ENCODE measurements at places on chromosomes 6 and 20. TPM values are rescaled to one million over a fixed set of nuclear protein-coding genes. Genes with fewer than 3 reads are reported as not detected.

GRCh38 chr6:133551847-133552341, 310.7 kb downstream of the EYA4 start:
- peak; percentile 32 for DNase-seq
- no peaks in the 10 kb centered on the region for H3K36me3 ChIP-seq
- H3K4me3 ChIP-seq, result no peak overlapping the region
- no peaks in the 10 kb centered on the region for H3K27me3 ChIP-seq
- H3K27ac ChIP-seq, result no peak overlapping the region
- no peaks in the 10 kb centered on the region for H3K4me1 ChIP-seq

GRCh38 chr6:157139054-157139708, 184.1 kb downstream of the TMEM242 start:
- H3K4me1 ChIP-seq, result peaks cover 4% of the 10 kb centered on the region
- H3K36me3 ChIP-seq, result peaks cover 37% of the 10 kb centered on the region
- no peaks in the 10 kb centered on the region for H3K27me3 ChIP-seq
- no peak overlapping the region for H3K27ac ChIP-seq

DNA sequence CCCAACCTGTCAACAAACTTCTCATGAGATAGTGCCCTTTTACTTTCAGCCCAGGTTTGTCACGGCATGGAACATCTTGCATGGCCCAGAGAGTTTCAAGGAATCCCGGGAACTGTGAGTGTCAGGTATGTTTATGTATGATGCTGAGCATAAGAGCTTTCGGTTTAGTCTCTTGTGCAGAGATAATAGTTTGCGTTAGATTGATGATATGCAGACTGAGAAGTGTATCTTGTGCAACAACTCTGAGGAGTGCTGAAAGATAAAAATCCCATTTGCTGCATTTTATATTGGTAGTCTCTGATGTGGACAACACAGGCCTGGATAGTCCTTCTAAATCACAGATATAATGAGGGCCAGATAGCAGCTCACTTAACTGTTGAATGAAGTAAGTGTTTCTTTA, 99.0 kb downstream of the TBX18 start:
- H3K4me3 ChIP-seq, result no peak overlapping the region
- H3K27ac ChIP-seq, result no peak overlapping the region
- H3K4me1 ChIP-seq, result no peaks in the 10 kb centered on the region
- no peaks in the 10 kb centered on the region for H3K27me3 ChIP-seq
- H3K36me3 ChIP-seq, result no peaks in the 10 kb centered on the region

SHLD1 gene
- 14.6 TPM for polyA plus RNA-seq

SRMS gene
- 0.16 TPM for polyA plus RNA-seq

HLA-DRB1 gene
- 159 TPM for polyA plus RNA-seq

DNA sequence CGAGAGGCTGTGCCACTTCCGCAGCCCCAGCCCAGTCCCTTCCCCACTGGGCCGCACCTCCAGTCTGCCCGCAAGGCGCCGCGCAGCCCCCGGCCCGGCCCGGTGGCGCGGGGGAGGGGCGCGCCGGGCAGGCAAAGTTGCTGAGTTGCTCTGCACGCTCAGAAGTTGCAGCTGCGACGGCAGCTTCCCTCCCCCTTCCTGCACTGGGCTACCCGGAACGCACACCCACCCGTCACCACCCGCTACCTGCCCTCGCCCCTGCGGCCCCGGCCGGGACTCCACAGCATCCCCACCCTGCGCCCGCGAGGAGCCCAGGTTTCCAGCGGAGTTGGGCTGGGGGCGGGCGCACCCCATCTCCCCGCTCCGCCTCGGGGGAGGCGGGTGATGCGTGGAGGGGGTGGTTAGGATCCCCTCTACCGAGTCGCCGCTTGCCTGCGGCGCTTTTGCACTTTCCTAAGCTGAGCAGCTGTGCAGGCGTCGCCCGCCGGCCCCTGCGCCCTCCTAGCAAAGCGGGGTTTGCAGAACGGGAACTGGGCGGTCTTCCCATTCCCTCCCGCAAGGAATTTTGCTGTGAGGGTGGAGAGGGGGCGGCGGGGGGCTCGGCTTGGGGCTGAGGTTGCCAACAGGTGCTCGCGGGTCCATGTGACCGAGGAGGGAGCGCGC, 55.9 kb upstream of the RREB1 start:
- peaks cover 23% of the 10 kb centered on the region for H3K4me1 ChIP-seq
- H3K4me3 ChIP-seq, result peak overlapping the region; percentile 66
- no peaks in the 10 kb centered on the region for H3K36me3 ChIP-seq
- peak; percentile 79 for DNase-seq
- no peaks in the 10 kb centered on the region for H3K27me3 ChIP-seq
- H3K27ac ChIP-seq, result peak overlapping the region; percentile 88

DNA sequence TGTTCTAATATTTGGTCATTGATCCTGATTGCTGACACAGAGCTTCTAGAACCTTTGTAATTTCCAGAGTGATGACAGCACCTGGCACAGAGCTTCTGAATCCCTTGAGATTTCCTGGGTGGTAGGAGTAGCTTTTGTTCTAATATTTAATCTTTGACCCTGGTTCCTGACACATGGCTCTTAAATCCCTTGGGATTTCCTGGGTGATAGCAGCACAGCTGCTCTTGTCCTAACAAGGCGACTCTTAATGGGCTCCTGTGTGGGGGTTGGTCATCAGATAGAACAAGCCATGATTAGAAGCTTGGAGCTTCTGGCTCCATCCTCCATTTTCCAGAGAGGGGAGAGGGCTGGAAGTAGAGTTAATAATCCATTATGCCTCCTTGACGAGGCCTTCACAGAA, 18.4 kb downstream of the GMPR start:
- H3K27ac ChIP-seq, result no peak overlapping the region
- H3K27me3 ChIP-seq, result no peaks in the 10 kb centered on the region
- no peak for DNase-seq
- no peak overlapping the region for H3K4me3 ChIP-seq

THEMIS gene
- 0.73 TPM for polyA plus RNA-seq

DNA sequence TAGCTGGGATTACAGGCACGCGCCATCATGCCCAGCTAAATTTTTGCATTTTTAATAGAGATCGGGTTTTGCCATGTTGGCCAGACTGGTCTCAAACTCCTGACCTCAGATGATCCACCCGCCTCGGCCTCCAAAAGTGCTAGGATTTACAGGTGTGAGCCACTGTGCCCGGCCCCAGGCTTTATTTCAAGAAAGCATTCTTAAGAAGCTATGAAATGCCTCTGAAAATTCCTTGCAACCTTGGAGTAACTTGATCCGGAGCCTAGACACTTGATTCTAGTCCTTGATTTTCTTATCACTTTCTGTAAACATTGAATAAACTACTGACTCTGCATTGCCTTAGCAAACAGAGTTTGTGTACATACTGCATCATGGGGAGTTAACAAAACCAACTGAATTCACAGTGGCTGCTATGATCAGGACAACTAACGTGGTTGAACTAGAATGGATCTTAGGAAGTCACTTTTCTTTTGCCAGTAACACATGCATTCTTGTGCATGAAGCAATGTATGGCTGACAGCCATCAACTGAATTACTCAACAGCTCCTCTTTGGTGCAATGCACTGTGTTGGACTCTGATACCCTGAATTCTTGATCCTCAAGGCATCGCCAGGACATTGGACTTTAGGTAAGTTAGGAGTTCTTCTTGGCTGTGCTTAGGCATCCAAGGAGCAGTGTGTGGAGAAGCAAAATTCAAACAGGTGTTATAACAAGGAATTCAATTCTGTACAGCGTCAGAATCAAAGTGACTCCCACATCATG, 102.8 kb upstream of the TMEM170B start:
- peaks cover 22% of the 10 kb centered on the region for H3K4me1 ChIP-seq
- peak; percentile 94 for DNase-seq
- H3K27ac ChIP-seq, result peak overlapping the region; percentile 80
- H3K4me3 ChIP-seq, result no peak overlapping the region
- no peaks in the 10 kb centered on the region for H3K36me3 ChIP-seq

TINAG gene
- 23.7 TPM for polyA plus RNA-seq

EDEM2 gene
- 18.6 TPM for polyA plus RNA-seq

DNA sequence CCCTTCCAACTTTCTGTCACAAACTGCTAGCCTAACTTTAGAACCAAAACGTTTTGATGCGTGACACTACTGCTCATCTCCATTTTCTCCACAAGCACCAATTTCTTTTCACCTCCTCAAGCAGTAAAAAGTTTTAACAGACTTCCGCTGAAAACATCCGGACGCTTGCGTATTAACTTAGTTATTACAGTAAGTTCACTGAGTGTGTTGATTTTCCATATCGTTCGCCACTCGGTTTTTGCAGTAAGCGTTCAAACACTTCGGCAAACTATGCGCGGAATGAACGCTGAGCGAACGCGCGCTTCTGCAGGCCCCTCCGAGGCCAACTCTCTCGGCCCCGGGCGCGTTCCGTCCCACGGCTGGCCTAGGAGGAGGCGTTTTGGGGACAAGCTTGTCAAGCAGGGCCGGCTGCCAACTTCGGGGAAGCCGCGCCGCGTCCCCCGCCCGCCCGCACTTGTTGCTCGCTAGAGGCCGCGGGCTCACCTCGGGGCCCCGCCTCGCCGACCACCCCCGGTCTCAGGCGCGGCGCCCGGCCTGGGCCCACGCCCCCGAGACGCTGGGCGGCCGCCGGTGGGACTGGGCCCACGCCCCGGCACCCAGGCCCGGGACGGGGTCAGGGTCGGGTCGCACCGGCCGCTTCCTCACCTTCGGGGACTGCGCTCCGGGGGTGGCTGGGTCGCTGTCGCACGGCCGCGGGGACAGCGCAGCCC, 945 bp downstream of the PHF10 start:
- peak; percentile 56 for DNase-seq
- H3K4me3 ChIP-seq, result peak overlapping the region; percentile 80
- H3K27me3 ChIP-seq, result no peaks in the 10 kb centered on the region
- H3K27ac ChIP-seq, result peak overlapping the region; percentile 90

DNA sequence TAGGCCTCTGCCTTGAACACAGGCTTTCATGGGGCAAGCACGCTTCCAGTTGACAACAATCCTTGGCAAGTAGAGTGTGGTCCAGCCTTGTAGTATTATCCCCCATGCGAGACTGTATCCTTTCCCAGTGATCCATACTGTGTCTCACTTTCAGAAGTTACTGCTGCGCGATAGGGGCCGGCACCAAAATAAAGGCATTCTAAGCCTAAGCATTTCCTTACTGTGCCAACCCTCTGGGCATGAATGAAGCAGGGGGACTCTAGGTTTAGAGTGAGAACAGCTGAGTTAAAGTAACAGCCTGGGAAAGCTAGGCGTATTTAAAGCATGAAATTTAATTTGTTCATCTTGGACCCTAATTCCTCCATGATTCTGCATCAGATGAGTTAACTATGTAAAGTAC, 39.4 kb downstream of the CD164 start:
- peaks cover 17% of the 10 kb centered on the region for H3K4me1 ChIP-seq
- H3K27ac ChIP-seq, result no peak overlapping the region
- no peak for DNase-seq

DNA sequence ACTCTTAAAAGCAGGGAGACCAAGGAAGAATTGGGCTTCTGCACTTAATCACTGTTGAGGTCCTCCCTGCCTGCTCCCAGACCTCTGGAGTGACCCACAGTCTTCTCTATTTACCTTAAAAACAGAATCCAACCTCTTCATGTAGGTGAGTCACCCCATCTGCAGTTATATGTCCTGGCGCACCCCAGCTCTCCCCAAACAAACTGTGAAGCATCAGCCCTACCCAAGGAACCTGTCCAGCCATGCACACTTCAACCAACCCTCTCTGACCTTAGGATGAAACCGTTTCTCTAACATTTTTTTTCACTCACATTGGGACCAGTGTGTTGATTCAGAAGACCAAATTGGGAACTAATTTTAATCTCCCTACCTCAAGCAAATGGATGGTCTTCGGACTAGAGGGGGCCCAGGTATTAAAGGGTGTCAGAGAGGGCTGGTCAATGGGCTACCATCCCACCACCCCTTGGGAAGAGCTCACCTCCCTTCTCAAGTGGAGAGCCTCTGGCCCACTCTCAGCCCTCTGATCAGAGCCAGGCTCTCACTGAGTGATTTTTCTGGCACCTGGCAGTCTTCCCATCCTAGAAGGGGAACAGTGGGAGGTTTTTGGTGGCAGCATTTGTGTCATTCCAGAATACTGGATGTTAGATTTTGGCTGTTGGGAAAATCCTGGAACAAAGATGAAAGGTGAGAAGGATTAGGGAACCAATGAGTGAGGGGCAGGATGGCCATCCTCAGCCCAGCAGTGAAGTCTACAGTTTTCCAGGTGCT, 203.6 kb downstream of the LRFN2 start:
- peaks cover 3% of the 10 kb centered on the region for H3K27me3 ChIP-seq
- no peaks in the 10 kb centered on the region for H3K36me3 ChIP-seq
- no peak overlapping the region for H3K4me3 ChIP-seq
- no peaks in the 10 kb centered on the region for H3K4me1 ChIP-seq
- no peak for DNase-seq
- H3K27ac ChIP-seq, result no peak overlapping the region

All from large intestine (tissue), 12 donors.